Stimulated activated CD4-positive, alpha-beta T cell treated with anti-CD3 and anti-CD28 coated beads, Interleukin-15, amount 100 ng/mL, for 48 hours (primary cell): ENCODE measurements at places on chromosomes 12 and 14.

GRCh38 chr14:81206115-81206514 is 14.6 kb downstream of the GTF2A1 start:
- no peak for DNase-seq

GRCh38 chr12:54853933-54854538 is at the start of gene MUCL1:
Gene MUCL1, plus strand, starts transcription at chr12:54854516. Its CDS starts 67 bp downstream, at chr12:54854583.
- DNase-seq = peak; percentile 63

- no peak for DNase-seq
Measured at GRCh38 chr14:96176275-96176674, 28.4 kb upstream of the BDKRB2 start.

- DNase-seq = no peak
Measured at GRCh38 chr12:60210756-60211155, 614.9 kb downstream of the SLC16A7 start.

GRCh38 chr12:124868252-124869058 is 4.8 kb upstream of the SCARB1 start:
- DNase-seq = no peak

DNA sequence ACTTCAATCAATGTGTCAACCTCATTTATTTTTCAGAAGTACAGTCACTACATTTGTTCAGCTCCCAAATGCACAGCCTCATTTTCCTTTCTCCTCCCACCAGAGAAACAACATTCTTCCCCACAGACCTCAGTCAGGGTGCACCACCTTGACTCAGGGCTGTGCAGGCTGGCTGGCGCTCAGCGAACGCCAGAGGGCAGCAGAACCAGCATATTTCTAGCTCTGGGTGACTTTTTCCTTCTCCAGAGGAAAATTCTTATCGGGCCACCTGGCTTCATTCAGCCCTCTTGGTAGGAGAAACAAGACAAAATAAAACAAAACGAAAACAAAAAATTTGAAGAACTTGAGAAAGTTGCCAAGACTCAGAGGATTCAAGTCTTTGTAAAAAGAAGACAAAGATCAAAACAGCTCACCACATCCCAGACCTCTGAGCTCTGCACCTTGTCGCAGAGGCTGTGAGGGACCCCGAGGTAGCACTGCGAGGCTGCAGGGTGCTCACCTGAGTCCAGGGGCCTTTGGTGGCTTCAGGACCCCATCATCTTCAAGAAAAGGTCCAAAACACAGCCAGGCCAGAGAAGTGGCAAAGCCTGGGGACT is 33.7 kb downstream of the PAH start:
- no peak for DNase-seq

- DNase-seq = no peak
Measured at GRCh38 chr14:52596861-52597260, 44.2 kb downstream of the GPR137C start.

DNA sequence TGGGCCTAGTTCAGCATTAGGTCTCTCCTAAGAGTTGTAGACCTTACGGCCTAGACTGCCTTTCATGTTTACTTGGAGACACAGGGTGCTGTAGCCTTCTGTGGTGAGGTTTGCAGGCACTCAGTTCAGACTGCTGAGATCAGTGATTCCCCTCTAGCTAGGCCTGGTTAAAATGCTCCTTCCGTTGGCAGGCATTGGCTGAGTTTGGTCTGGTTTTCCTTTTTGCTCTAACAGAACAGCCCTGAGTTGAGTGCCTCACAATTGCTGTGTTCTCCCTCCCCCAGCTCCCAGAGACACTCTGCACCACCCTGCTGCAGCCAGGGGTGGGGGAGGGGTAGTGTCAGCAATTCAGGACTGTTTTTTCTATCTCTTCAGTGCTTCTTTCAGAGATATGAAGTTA is 178.9 kb upstream of the DYRK2 start:
- no peak for DNase-seq
